Trophoblast cell (in vitro differentiated cells and primary cell): ENCODE measurements at places on chromosomes 1 and 21.

DNA sequence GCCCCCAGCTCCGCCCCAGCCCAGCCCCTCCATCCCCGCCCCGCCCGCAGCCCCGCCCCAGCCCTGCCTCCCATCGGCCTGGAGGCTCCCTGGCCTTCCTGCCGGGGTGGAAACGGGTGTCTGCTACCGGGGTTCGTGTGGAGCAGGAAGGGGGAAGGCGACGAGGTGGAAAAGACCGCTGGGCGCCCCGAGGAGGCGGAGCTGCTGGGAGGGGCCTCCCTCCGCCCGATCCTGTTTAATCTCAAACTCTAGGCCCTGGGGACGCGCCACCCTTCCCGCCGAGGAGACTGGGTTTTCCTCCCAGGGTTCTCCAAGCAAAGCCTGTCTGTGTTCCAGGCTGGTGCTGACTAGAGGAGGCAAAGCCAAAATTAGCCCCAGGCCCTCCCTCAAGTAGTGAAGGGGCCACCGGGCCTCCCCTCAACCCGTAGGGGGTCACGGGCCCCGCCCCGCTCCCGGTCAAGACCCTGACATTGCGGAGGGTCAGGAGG is 16.2 kb upstream of the TTLL10 start:
- DNase-seq, result peak; percentile 7

DNA sequence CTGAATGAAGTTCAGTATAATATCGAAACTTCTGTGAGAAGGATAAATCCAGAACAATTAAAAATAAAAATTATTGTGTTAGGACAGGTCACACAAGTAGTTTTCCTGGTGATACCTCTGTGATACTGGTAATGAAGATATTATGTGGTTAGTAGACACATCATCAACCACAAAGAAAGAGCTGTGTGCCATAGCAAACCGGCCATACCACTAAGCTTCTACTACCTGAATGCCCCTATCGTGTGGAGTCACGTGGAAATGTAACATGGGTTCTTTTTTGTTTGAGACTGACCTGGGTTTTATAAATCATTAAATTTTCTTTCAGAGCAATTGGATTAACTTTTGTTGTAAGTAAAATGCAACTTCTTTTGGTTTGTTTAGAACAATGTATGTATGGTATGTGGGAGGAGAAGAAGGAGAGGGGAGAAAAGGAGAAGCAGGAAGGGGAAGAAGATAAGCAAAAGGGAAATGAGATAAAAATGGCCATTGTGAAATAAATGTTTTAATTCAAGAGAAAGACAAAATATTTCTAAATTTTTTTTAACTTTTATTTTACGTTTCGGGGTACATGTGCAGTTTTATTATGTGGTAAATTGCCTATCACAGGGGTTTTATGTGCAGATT is 58.2 kb upstream of the LRRC8B start:
- peak; percentile 17 for DNase-seq

DNA sequence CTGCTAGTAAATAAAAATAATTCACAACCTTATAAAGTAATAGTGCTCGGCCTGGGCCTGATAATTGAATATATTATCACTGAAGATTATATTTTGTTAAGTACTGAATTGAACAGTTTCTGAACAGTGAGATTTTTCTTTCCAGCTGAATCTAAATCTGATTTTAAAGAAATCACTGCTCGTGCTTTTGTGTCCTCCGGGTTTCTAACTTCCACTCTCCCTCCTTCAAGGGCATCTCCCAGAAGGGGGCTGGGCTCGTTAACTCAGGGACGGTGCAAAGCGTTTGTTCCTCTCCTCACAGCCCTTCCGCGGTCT is 823 bp upstream of the KIF1B start:
- DNase-seq, result no peak

DNA sequence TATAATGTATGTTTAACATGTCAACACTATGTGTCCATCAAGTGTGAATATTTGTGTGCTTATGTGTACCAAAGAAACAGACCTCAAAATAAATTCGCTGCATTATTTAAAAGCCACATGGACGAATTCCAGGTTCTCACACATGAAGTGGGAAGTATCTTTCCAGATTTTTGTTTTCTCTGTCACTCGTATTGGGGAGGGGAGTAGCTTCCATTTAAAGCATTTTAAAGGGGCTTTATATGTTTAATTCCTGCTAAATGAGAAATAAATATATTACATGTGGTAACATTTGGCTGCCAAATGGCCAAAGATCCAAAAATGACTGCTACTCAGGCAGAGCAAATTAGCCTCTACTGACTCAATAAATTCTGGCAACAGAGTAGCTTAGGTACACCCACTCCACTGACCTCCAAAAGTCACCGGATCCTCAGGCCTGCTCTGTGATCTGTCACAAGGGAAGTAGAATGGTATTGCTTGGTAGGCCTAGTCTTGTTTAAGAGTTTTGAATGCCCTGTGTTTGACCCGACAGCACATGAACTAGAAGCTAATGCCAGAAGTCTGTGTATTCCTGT is 178.1 kb downstream of the ZP4 start:
- no peak for DNase-seq

- no peak for DNase-seq
Measured at GRCh38 chr21:43758111-43758641, 17.9 kb downstream of the CSTB start.

- no peak for DNase-seq
Measured at GRCh38 chr1:72830606-72831390, 548.5 kb upstream of the NEGR1 start.

DNA sequence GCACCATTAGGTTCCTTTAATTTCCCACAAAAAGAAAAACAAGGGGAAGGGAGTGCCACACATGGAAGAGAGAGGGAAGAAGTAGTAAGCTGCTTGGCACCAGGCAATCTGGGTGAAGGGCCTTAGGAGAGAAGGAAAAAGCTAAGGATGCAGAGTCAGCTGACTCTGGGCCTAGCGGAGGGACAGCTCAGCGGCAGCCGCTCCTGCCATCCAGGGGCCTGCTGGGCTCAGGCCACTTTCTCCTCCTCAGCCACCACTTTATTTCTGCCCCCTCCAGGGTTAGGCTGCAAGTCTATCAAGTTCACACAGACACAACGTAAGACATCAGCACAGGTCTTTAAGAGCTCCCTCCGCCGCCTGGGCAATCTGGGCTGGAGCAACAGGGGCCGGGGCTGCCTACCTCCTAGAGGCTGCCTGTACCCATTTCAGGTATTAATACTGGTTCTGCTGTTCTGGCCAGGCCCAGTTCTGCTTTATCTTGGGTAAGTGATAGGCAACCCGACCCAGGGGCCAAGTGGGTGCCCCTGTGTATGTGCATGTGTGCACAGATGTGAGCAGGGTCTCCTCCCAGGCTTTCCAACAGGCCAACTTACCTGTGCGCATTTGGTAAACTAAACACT is 53.6 kb downstream of the SLC45A1 start:
- DNase-seq, result no peak

DNA sequence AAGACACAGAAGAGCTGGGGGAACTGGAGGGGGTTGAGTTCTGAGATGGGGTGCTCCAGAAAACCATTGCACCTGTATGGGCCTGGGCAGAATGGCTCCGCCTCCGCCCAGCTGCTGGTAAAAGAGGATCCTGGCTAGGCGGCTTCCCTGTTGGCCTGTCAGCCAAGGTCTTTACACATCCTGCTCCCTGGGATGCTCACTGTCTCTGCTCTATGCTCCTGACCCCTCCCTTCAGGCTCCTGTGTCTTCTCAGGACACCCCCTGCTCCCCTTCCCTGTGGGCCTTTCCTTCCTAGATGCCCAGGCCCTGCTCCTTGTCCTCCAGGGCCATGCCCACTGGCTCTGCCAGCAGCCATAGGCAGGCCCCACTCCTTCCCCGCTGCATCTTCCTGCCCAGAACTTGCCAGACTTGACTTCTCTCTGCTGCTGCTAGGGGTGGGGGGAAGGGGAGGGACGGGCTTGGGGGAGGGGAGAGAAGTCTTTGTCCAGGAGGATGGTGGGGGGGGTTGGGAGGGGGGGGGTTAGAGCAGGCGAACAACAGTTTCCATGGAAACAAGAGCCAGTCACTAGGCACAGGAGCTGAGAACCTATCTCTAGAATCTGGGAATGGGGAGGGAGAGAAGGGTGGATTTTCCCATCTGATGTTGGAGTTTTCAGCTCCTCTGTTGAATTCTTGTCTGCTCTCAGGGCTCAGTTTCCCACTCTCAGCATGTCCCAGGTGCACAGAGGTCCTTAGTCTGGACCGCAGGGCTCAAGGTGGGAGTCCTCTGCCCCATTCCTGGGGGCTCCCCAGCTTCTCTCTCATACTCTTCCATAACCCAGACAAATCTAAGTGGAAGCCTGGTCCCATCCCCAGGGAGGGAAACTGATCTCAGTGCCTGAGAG is 10.6 kb downstream of the CELSR2 start:
- DNase-seq, result no peak

- DNase-seq, result no peak
Measured at GRCh38 chr1:245094092-245094491, 60.7 kb upstream of the KIF26B start.

DNA sequence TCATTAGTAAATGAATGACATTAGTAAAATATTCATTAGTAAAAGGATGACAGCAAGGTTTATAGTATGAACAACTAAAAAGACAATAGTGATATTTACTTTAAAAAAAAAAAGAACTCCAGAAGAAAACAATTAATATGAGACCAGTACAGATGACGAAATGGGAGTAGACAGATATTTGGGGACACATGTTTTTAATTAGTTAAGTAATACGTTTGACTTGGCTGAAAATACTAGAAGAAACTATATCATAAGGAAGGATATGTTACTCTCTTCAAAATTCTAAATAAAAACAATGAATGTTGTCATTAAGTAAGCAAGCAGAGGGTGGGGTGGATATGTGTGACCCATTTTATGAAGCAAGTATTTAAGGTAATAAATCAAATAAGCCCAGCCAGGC is 61.9 kb downstream of the GPATCH2 start:
- no peak for DNase-seq
